Neural crest cell (in vitro differentiated cells): ENCODE measurements at places on chromosomes 2 and 18. TPM values are rescaled to one million over a fixed set of nuclear protein-coding genes. Genes with fewer than 3 reads are reported as not detected.

SOS1 gene
- total RNA-seq = 35.5 and 40.6 TPM in 2 replicates

SESTD1 gene
- total RNA-seq = 98.2 and 99.7 TPM in 2 replicates

SETBP1 gene
- total RNA-seq = 38.9 and 39.3 TPM in 2 replicates

DTNA gene
- 11.3 and 13.3 TPM in 2 replicates for total RNA-seq

MDH1B gene
- total RNA-seq = 2.0 and 4.6 TPM in 2 replicates

CYTIP gene
- total RNA-seq = 0.35 TPM in 1 of 2 replicates, not detected in the other

PLCD4 gene
- 0.37 and 1.1 TPM in 2 replicates for total RNA-seq

KCNE4 gene
- 0.09 TPM in 1 of 2 replicates, not detected in the other for total RNA-seq

TMSB10 gene
- total RNA-seq = 1,431 and 1,563 TPM in 2 replicates

ERMN gene
- total RNA-seq = 0.09 and 0.44 TPM in 2 replicates

STAM2 gene
- total RNA-seq = 16.0 and 16.1 TPM in 2 replicates

ABCG8 gene
- total RNA-seq = not detected in 2 replicates

SLC66A2 gene
- total RNA-seq = 28.4 and 29.8 TPM in 2 replicates

FBLN7 gene
- 19.1 and 21.4 TPM in 2 replicates for total RNA-seq

IL36RN gene
- total RNA-seq = not detected in 2 replicates

IL36B gene
- not detected in 2 replicates for total RNA-seq

GREB1L gene
- 74.8 and 80.5 TPM in 2 replicates for total RNA-seq

CYP1B1 gene
- total RNA-seq = 16.4 and 17.5 TPM in 2 replicates

TUBA3E gene
- total RNA-seq = not detected in 2 replicates

IL1R2 gene
- total RNA-seq = not detected in 2 replicates

NAT8 gene
- not detected in 2 replicates for total RNA-seq

MROH2A gene
- not detected in 2 replicates for total RNA-seq

FN1 gene
- total RNA-seq = 89.6 and 103 TPM in 2 replicates

MRPL44 gene
- 33.4 and 36.6 TPM in 2 replicates for total RNA-seq

DYNC2LI1 gene
- total RNA-seq = 20.0 and 22.0 TPM in 2 replicates
